ENCODE measurements at places on chromosomes 2 and 18. TPM values are rescaled to one million over a fixed set of nuclear protein-coding genes. Genes with fewer than 3 reads are reported as not detected.

CLHC1 gene
- total RNA-seq = 5.5 TPM

SERPINB12 gene
- total RNA-seq = not detected

HRH4 gene
- 0.65 TPM for total RNA-seq

PLEKHH2 gene
- total RNA-seq = 0.73 TPM

ACTR2 gene
- total RNA-seq = 401 TPM

IL37 gene
- total RNA-seq = not detected

NYAP2 gene
- total RNA-seq = not detected

GRCh38 chr2:214574084-214574781, 163.4 kb downstream of the VWC2L start:
- no peak for DNase-seq

- no peak for DNase-seq
Observed at GRCh38 chr18:12604445-12605007, 53.4 kb downstream of the SPIRE1 start.

DNA sequence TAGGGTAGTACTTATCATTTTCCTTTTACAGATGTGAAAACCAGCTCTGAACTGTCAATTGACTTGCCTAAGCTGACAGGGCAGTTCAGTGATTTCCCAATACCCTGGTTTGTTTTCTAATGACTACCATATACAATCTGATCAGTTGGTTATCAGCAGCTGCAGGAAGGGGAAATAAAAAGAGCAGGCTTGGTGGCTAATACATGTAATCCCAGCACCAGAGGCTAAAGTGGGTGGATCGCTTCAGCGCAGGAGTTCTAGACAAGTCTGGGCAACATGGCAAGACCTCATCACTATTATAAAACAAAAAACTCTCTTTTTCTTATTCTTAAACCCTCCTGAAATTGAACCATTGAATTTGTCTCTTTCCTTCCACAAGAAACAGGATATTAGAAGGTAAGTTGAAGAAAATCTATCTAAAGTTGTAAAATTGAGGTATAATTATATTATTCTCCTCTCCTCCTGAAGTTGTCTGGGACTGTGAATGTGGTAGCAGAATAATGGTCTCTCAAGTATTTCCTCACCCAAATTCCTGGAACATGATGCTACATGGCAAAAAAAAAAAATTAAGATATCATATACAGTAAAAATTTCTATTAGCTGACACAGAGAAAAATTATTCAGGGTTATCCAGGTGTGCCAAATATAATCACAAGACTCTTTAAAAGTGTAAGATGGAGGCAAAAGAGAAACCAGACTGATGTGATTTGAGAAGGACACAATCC, 1441.6 kb downstream of the SUCLG1 start:
- DNase-seq = no peak

- DNase-seq = no peak
Observed at GRCh38 chr2:38480617-38481016, 103.5 kb upstream of the ATL2 start.

- no peak for DNase-seq
Observed at GRCh38 chr18:11215216-11215615, 65.8 kb upstream of the PIEZO2 start.

DNA sequence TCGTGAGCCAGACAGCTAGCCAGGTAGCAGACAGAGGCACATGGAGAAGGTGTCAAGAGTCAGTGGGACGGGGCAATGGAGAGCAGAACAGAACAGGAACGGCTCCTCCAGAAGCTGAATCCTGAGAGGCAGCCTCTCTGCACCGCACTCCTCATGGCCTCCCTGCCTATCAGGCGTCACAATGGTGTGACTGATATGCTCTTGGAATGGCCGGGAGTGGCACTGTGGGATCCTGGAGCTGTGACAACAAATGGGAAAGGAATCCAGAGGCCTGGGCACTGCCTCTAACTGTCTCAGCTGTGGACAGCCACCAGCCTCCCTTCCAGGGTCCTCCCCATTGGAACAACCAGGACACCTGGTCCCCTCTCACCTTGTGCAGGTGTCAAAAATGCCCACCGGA, 89.1 kb upstream of the ID2 start:
- DNase-seq = no peak

GRCh38 chr2:19255481-19255880, 102.9 kb downstream of the OSR1 start:
- no peak for DNase-seq

DNA sequence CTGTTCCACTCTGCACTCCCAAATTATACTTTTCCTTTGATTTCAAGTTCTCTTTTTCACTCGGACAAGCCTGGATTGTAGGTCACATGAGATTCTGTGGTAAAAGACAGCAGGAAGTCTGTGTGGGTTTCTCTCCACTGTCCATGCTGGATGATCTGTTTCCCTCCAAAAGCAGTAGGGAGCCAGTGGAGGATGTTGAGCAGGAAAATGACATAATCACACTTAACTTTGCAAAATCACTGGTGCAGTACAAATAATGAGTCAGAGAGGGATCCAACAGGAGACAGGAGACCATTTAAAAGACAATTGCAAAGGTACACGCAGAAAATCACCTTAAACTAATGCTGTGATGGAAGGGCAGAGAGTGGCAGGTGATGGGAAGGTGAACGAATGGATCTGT, 301.3 kb downstream of the ZNF407 start:
- no peak for DNase-seq

DNA sequence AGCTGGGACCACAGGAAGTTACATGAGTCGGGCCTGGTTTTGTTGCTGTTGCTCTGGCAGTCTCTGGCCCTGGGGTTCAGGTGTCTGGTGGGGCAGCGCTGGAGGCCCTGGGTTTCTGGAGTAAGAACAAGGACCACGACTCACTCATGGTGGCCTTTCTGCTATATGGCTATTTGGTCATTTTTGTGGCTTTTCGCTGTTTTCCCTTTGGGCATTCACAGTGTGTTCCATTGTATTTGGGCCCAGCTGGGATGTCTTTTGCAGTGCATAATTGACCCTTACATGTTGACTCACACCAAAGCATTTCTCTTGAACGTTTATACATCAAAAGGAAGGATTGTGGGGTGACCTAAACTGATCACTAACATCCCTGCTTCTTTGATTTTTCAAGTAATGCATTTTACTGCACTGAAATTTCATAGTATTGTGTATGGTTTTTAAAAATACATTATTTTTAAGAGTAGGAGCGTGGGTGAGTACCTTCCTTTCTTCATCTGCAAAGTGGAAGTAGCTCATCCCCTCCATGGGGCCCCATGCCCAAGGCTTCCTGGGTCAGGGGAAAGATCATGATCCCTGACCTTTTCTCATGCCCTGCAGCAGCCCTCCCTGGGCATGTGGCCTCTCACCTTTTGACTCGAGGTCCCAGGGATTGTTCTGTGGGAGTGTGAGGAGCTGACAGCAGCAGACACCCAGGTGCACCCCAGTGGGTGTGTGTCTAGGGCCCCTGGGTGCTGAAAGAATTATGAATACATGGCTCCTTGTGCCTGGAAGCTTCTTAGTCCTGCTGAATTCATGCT, 225.5 kb downstream of the AGAP1 start:
- DNase-seq = no peak

GRCh38 chr2:189124175-189124574, 55.4 kb downstream of the COL5A2 start:
- DNase-seq = no peak

DNA sequence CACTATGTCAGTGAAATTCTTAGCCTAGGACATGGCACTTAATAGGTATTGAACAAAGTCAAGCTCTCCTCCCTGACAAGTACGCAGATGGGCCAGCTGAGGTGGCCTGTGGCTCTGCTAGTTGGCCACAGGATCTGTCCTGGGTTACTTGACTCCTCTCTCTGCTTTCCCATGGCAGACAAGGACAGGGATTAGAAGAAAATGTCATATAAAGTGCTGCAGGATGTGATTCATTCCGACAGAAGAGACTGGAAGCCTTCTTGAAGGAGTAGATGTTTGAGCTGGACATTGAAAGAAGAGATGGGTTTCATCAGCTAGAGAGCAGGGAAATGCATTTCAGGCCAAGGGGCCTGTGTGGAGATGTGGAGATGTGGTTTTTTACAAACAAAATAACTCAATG, 46.7 kb downstream of the SMAD7 start:
- DNase-seq = no peak

- DNase-seq = no peak
Observed at GRCh38 chr2:144426981-144427479, 92.9 kb downstream of the ZEB2 start.

DNA sequence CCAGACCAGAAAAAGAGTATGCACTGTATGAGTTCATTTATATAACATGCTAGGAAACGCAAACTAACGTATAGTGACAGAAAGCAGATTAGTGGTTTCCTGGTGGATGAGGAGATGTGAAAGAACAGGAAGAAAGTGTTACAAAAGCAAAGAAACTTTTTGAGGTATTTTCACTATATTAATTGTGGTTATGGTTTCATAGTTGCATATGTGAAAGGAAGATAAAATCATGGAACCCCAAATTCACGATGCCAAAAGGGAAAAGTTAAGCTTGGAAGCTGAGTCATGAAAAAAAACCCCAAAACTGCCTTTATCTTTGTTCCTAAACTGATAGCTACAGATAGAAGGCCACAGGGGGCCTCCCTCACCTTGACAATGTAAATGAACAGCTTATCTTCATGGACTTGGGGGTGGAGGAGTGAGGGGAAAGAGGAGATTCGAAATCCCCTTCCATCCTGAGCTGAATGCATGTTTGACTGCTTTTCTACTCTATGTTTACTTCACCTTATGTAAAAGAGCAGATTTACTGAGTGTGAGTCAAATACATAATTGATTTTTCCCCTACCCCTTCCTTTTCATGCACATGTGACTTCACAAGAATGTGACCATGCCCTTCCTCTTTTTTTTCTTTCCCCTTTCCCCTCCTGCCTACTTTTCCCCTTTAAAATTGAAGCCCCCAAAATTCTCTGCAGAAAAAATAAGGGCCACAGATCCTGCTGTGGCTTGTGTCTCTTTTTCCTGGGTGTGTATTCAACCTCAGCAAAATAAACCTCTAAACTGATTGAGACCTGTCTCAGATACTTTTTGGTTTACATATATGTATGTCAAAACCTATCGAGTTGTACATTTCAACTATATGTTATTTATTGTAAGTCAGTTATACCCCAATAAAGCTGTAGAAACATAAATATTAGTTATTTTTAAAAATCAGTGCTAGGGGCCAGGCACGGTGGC, 100.1 kb upstream of the TLK1 start:
- DNase-seq = peak; percentile 50

- no peak for DNase-seq
Observed at GRCh38 chr2:129759472-129760010, 219.9 kb upstream of the RAB6C start.

- DNase-seq = peak; percentile 10
Observed at GRCh38 chr2:38737925-38738324, 13.2 kb downstream of the SRSF7 start.

GRCh38 chr18:51153659-51154371, 43.7 kb downstream of the MEX3C start:
- peak; percentile 70 for DNase-seq

DNA sequence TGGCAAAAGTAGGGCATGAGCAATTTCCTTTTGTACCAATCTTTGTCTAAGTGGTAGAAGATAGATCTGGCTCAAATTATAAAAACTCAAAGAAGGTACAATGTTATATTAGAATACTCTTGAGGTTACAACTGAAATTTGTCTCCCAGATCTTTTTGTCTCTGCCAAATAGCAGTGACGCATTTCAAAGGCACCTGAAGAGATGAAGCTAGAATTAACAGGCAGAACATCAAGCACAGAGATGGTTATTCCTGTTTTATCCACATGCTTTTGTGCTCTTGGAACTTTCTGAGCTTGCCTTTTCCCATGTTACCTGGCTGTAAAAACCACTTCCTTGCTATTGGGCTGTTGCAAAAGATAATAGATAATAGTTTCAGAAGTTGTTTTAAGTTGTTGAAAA, 74.3 kb downstream of the GREB1L start:
- DNase-seq = no peak

GRCh38 chr2:167534443-167534842, 646.2 kb downstream of the XIRP2 start:
- no peak for DNase-seq

DNA sequence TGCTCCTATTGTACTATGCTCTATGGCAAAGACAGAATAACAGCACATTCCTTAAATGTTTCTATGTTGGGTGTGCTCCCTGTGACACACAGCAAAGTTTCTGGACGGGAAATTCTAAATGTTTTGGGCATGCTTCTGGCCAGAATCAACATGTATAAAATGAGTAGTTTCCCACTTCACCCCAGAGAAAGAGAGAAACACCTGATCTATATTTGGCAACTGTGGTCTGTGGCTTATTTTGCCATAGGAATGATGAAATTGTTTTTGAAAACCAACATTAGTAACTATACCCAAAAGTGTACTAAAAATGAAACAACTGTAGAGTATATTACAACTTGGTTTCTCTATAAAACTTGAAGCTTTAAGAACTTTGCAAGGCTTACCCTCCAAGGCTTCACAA, 89.1 kb downstream of the RAD51AP2 start:
- no peak for DNase-seq

- no peak for DNase-seq
Observed at GRCh38 chr2:41167014-41167413, 715.1 kb upstream of the SLC8A1 start.

- DNase-seq = no peak
Observed at GRCh38 chr2:135424849-135425248, 106.2 kb downstream of the ZRANB3 start.

DNA sequence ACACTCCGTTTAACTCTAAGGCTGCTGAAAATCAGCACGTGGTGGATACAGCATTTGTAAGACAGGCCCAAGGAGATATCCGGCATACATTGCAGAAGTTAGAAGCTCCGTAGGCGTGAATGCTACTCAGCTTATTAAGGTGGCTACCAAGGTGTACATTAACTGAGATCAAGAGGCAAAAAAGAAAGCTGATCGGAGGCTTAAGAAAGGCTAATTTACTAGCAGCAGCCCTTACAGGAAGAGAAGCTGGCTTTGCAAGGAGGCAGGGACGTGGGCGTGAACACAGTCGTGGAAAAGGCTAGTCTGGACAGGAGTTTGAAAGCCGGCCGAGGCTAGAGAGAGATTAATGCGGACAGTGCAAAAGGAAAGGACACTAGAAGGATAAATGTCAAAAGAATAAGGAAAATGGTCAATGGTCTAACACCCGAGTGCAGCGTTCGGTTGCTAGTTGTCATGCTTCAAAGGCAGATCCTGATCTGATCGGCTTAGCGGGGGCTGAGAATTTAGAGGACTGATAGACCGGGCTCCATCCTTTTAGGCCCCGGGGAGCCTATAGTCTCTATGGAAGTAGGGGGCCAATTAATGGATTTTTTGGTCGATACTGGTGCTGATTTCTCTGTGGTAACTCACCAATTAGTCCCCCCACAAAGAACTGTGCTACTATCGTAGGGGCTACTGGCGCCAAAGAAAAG, 45.6 kb upstream of the SELENOI start:
- DNase-seq = peak; percentile 24

GRCh38 chr2:219506802-219507526, 7.3 kb upstream of the ASIC4 start:
- DNase-seq = no peak
